ENCODE measurements at places on chromosomes 16 and 17. TPM values are rescaled to one million over a fixed set of nuclear protein-coding genes. Genes with fewer than 3 reads are reported as not detected.

Gene ADAMTS18
- not detected for total RNA-seq

Gene ZSCAN10
- under 0.01 TPM for total RNA-seq

DNA sequence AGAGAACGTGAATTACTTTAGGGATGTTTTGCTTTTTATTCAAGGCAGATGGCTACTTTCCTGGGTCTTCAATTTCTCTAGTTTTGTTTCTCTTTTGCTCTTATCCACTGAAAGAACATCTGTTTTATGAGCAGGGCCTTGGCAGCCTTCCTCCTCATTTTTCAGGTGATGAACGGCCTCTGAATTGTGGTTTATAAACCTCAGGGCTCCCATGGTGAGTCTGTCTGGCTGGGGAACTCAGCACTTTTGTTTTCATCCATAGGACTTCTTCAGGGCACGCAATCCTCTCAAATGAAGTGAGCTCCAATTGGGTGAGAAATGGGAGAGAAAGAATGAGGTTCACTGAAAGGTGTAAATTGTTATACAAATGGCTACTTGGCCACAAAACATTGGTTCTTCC, 186.4 kb upstream of the ERCC4 start:
- DNase-seq, result no peak

GRCh38 chr16:47886139-47886538, 269.7 kb downstream of the ABCC12 start:
- DNase-seq, result no peak

DNA sequence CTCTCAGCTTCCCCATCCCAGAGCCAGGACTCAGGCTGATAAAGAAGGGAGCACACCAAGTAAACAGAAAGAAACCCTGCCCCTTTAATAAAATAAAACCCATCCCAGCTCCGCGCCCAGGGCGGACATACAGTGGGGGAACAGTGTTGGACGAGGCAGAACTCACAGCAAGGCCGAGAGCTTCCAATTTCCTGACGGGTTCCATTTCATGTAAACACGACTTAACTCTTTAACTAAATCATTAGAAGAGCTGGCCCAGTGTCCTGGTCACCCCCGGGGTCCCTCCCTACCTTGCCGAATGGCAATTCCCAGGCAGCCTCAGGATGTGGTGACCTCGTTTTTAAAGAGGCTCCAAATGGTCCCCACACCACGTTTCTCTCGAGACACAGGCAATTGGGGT, 340.7 kb downstream of the FOXL1 start:
- DNase-seq, result no peak

DNA sequence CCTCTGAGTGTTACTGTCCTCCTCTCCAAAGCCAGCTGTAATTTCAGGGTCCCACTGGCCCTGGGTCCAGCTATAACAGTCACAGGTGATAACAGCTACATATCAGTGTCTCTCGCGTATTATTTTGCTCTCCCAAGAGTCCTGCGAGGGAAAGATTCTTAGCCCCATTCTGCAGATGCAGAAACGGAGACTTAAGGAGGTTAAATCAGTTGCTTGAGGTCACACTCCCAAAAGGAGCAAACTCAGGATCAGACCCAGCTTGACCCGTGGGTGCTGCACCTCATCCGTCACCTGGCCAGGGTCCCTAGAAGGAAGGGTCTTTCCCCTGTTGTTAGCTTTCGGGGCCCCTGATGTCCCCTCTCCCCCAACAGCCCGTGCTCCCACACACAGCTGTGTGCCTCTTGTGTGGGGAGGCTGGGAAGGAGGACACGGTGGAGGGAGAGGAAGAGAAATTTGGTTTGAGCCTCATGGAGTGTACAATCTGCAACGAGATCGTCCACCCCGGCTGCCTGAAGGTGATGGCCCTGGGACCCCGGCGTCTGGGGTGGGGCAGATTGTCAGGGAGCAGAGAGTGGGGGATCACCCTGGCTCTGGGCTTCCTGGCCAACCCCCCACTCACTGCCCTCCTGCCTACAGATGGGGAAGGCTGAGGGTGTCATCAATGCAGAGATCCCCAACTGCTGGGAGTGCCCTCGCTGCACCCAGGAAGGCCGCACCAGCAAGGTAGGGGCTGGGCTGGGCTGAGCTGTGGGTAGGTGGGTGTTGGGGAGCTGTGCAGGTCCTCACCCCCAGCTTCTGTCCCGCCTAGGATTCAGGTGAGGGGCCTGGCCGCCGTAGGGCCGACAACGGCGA, 3.8 kb downstream of the FBXL19 start:
- no peak for DNase-seq

DNA sequence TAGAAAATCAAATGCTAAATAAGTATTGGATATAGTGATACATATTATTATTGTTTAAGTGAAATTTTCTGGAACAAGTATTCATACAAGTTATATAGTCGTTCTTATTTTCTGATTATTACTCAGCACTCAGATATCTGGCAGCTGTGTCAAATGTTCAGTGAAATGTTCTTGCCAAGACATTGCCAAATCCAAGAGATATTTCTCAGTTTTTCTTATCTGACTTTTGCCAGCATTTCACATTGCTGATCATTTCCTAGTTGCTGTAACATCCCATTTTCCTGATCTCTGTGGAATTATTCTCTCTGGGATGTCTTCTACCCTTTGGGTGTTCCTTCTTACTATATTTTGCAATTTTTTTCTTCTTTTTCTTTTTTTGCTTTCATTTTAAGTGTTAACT, 262.3 kb downstream of the KIF2B start:
- DNase-seq, result no peak

Gene CACNG3
- not detected for total RNA-seq

DNA sequence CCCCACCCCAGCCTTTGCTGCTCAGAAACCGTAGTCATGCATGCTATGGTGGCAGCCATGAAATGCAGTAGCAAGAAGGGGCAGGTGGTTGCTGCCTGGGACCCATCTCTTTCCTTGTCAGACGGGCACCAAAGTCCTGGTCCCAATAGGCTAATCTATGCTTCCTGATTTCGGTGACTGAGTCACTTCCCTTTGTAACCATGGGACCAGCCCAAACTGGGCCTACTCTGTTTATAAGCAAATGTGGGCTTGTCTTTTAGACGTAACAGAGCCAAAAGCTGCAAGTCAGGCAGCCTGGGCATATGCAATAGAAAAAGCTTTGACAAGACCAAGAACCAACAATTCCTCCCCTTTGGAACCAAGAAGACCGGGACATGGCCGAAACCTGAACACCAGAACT, 99.1 kb upstream of the RBBP6 start:
- no peak for DNase-seq

Gene NPIPA8
- total RNA-seq, result 1.1 TPM

- DNase-seq, result no peak
These were observed 3.7 kb downstream of the CETP start for GRCh38 chr16:56965149-56966092.

Gene CTNS
- 19.1 TPM for total RNA-seq

DNA sequence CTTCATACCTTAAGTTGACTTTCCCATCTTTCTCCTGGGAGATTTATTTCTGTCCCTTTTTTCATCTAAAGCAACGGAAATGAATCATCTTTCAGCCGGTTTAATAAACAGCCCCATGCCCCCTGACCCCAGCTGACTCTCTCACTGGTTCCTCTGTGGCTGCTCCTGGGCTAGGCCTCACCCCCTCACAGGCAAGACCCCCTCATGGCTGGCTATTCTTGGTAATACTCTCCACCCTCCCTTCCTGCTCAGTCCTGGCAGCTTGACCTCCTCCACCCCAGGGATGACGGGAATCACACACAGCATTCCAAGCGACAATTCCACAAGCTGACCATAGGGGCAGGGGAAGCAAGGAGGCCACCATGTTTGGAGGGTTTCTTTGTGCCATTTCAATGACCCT, 1.5 kb upstream of the ADAP2 start:
- DNase-seq, result no peak

- peak; percentile 22 for DNase-seq
These were observed at the start of gene DNASE1 for GRCh38 chr16:3654249-3654991. Gene DNASE1, plus strand, starts transcription at chr16:3654691. Its CDS starts 683 bp downstream, at chr16:3655374.

- peak; percentile 72 for DNase-seq
These were observed 10.2 kb downstream of the FLII start for GRCh38 chr17:18248300-18248731.

DNA sequence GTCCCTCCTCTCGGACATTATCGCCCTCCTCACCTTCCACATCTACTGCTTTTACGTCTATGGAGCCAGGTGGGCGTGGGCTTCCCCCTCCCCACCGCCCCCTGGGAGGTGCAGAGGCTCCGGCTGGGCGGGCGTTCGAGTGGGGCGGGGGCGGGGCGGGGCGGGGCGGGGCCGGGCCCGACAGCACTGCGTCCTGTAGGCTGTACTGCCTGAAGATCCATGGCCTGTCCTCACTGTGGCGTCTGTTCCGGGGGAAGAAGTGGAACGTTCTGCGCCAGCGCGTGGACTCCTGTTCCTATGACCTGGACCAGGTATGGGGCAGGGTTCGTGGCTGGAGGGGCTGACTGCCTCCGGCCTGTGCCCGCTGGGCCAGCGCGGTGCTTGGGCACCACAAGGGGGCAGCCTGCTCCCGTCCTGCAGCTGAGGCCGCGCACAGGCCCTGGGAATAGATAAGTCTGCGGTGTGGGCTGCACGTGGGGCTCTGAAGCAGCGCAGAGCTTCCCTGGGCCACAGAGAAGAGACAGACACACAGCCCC, 9.2 kb downstream of the PIGQ start:
- DNase-seq, result no peak

GRCh38 chr17:75417054-75417580, 11.6 kb upstream of the GRB2 start:
- no peak for DNase-seq

DNA sequence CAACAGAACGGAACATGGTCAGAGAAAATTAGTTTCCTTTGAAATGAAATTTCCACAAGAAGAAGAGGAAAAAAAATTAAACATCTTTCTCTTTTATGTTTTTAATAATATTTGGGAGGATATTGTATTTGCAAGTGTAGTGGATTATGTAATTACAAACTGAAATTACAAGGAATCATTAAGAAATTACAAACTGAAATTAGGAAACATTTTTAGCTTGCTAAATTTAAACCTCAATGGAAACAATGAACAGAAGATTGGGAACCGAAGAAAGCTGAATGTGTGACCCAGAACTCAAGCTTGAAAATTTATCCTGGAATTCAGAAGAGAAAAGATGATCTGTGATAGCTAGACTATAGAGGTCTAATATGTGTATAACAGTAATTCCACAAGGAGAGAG, 4.4 kb upstream of the PIK3R5 start:
- no peak for DNase-seq

GRCh38 chr16:73515616-73516015, 467.7 kb upstream of the ZFHX3 start:
- no peak for DNase-seq

Gene CCL8
- total RNA-seq, result not detected

Gene CBFA2T3
- 32.0 TPM for total RNA-seq

Gene NTN1
- total RNA-seq, result 1.1 TPM

DNA sequence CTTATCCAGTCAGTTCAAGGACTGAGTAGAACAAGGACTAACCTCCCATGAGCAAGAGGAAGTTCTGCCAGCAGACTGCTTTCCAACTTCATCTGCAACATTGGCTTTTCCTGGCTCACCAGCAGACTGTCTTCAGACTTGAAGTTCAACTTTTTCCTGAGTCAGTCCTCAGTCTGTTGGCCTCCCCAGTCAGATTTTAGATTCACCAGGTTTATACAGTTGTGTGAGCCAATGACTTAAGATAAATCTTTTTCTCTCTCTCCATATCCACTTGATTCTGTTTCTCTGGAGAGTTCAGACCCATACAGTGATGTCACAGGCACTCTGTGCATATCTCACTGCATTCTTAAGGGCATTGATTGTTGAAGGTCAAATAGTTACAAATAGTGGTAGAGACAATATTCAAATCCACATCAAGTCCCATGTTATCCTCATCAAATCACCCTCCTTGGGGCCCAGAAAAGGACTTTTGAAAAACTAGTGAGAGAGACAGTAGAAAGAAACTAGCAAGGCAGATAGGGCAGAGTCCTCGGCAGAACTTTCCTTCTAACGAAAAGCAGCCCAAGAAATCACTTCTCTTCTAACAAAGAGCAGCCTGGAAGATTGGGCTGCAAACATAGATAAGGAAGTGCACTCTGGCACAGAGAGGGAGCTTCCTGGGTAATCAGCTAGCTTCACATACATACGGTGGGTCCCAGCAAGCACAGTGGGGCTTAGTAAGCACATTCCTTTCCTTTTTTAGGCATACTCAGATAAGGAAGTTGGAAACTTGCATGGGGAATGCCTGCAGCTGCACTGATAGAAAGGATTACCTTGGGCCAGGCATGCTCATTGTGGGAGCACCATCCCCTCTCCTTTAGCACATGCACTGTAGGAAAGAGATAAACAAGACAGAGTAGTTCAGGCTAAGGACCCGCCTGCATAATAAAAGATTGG, 132.3 kb upstream of the FAM20A start:
- no peak for DNase-seq

Data from hematopoietic multipotent progenitor cell (in vitro differentiated cells).